H1 (cell line): ENCODE measurements at places on chromosomes 3 and 15.

- no peaks in the 10 kb centered on the region for H3K4me1 ChIP-seq
- H3K27me3 ChIP-seq: no peaks in the 10 kb centered on the region
- H3K36me3 ChIP-seq: no peaks in the 10 kb centered on the region
- H3K4me3 ChIP-seq: no peak overlapping the region
- H3K27ac ChIP-seq: no peak overlapping the region
Observed at GRCh38 chr3:133289322-133289721, 110.5 kb upstream of the BFSP2 start.

DNA sequence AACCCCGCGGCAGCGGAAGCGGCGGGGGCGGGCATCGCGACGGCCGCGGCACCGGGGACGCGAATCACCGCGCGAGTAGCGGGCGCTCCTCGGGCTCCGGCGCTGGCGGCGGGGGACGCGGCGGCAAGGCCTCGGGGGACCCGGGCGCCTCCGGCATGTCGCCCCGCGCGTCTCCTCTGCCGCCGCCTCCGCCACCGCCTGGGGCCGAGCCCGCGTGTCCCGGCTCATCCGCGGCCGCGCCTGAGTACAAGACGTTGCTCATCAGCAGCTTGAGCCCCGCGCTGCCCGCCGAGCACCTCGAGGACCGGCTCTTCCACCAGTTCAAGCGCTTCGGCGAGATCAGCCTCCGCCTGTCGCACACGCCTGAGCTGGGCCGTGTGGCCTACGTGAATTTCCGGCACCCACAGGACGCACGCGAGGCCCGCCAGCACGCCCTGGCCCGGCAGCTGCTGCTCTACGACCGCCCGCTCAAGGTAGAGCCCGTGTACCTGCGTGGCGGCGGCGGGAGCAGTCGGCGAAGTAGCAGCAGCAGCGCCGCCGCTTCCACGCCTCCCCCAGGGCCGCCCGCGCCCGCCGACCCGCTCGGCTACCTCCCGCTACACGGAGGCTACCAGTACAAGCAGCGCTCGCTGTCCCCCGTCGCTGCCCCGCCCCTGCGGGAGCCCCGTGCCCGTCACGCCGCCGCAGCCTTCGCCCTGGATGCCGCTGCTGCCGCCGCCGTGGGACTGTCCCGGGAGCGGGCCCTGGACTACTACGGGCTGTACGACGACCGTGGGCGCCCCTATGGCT, 675 bp downstream of the RBM15B start:
- peaks cover 48% of the 10 kb centered on the region for H3K36me3 ChIP-seq
- no peaks in the 10 kb centered on the region for H3K27me3 ChIP-seq
- DNase-seq: peak; percentile 69
- peak overlapping the region; percentile 82 for H3K4me3 ChIP-seq
- H3K27ac ChIP-seq: peak overlapping the region; percentile 81
- H3K4me1 ChIP-seq: peaks cover 13% of the 10 kb centered on the region

DNA sequence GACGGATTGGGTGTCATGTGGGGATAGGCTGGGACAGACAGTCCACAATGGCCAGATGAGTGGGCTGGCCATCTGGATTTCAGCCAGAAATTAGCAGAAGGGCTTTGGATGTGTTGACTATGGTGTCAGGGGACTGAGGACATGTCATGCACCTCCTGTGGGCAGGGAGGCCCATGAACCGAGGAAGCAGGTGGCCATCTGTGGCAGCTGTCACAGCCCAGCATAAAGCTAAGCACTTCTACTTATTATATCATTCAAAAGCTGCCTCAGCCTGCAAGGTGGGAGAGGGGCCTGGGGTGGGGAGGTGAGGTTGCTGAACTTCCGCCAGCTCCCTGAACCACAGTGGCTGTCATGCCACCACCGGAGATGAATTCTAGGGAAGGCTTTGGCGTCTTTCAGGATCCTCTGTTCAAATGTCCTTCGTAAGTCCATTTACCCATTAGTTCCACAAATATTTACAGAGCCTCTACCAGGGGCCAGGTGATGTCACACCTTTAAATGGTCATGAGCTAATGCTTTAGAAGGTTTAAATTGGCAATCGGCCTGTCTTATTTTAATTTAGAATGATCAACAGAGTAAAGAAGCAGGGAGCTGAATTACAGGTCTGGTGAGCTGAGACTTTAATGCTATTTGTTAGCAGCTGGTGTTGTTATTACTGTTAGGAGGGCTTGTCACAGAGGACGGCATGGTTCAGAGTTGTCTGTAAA, 23.6 kb upstream of the CAV3 start:
- H3K4me1 ChIP-seq: no peaks in the 10 kb centered on the region; the same call in 1 of the 2 replicates
- H3K4me3 ChIP-seq: no peak overlapping the region
- H3K27ac ChIP-seq: no peak overlapping the region
- no peaks in the 10 kb centered on the region for H3K36me3 ChIP-seq
- no peak for DNase-seq

GRCh38 chr3:51544011-51544775, 5.7 kb downstream of the RAD54L2 start:
- H3K4me1 ChIP-seq: peaks cover 7% of the 10 kb centered on the region
- H3K27me3 ChIP-seq: no peaks in the 10 kb centered on the region
- H3K4me3 ChIP-seq: no peak overlapping the region
- H3K36me3 ChIP-seq: no peaks in the 10 kb centered on the region
- H3K27ac ChIP-seq: no peak overlapping the region

GRCh38 chr3:85626662-85627061, 667.9 kb downstream of the CADM2 start:
- no peak overlapping the region for H3K27ac ChIP-seq
- 0 out of 2 replicates have a peak, but pooled peaks cover 2% of the 10 kb centered on the region for H3K4me1 ChIP-seq
- no peak overlapping the region for H3K4me3 ChIP-seq
- no peak for DNase-seq

DNA sequence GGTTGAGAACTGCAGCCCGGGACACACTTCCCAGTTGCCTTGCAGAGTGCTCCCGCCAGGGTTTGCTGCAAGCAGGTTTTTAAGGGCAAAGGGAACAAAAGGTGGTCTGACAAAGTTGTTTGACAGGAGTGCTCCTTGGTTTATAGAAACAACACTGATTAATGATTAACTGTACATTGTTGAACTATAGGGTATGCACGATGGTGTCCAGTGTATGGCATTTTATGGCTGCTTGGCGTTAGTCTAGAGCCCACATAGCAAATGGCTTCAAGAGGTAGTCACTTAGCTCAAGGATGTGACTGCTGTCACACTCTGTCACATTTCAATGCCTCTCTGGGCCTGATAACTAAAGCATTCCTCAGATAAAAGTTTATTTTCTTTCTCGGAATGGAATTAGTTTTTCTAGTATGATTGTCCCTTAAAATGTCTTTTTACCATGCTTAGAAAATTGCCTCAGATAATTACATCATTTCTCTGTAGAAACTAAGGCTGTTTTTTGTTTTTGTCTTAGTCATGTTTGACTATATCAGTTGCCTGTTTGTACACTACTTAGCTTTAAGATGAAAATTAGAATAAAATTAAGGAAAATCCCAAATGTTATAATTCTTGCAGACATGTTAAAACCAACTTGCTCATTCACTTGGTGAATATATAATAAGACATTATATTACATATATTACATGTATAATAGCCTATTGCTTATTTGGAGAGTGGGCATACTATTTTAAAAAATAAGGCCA, 61.3 kb upstream of the GATM start:
- H3K4me3 ChIP-seq: no peak overlapping the region
- no peak for DNase-seq
- H3K27ac ChIP-seq: no peak overlapping the region
- H3K36me3 ChIP-seq: no peaks in the 10 kb centered on the region
- no peaks in the 10 kb centered on the region for H3K27me3 ChIP-seq

- H3K27ac ChIP-seq: no peak overlapping the region
- H3K4me3 ChIP-seq: no peak overlapping the region
- no peak for DNase-seq
Observed at GRCh38 chr3:37321377-37321781, 147.0 kb upstream of the LRRFIP2 start.

DNA sequence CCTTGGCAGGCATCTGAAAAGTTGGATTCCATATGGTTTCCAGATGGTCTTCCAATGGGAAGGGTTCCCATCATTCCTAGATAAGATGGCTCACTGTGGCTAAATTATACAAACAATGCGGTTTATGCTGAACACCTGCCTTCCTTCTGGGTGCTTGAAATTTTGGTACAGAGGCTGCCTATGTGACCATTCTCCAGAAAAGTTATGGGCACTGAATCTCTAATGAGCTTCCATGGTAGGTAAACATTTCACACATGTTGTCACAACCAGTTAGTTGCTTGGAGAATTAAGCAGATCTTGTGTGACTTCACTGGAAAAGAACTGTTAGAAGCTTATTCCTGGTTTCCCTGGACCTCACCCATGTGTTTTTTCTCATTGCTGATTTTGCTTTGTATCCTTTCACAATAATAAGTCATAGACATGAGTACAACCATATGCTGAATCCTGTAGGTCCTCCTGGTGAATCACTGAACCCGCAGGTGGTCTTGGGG, 30.1 kb downstream of the PLOD2 start:
- no peak for DNase-seq
- no peak overlapping the region for H3K4me3 ChIP-seq
- no peaks in the 10 kb centered on the region for H3K27me3 ChIP-seq
- H3K27ac ChIP-seq: no peak overlapping the region
- H3K4me1 ChIP-seq: peaks cover 4% of the 10 kb centered on the region; the same call in 1 of the 2 replicates

DNA sequence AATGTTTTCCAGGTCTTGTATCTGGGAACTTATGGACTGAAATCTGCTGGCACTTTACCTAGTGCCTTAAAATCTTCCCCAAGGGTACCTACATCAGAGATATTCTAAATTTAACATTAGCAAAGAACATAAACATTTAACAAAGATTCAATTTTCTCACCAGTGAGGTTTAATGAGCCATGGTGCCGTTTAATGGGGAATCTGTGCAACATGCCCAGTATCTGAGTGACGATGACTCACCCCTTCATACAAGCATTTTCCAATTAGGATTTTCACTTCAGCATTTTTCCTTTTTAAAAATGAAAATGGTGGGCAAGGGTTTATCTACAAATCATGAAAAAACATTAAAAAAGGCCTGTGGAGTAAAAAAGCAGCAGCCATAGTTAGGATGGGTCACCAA, 189.4 kb downstream of the SLC9A9 start:
- H3K4me1 ChIP-seq: peaks cover 4% of the 10 kb centered on the region
- no peak overlapping the region for H3K4me3 ChIP-seq
- no peaks in the 10 kb centered on the region for H3K27me3 ChIP-seq
- no peaks in the 10 kb centered on the region for H3K36me3 ChIP-seq
- DNase-seq: no peak

DNA sequence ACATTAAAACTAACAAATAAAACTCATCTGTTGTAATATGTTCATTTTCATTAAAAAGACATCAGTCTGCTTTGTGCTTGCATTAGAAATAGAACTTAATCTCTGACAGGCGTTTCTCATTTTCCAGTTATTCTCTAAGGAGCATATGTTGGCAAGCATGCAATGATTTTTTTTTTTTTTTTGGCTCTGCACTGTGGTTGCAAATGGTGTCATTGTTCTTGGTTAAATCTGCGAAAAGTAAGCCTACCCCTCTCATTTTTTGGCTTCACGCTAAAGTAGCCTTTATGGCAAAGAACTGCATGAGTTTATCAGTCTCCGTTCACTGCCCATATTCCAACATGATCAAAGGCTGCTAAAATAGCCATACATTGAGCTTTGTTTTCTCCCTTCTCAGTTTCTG, 403.2 kb downstream of the MECOM start:
- H3K36me3 ChIP-seq: no peaks in the 10 kb centered on the region
- H3K27me3 ChIP-seq: no peaks in the 10 kb centered on the region

DNA sequence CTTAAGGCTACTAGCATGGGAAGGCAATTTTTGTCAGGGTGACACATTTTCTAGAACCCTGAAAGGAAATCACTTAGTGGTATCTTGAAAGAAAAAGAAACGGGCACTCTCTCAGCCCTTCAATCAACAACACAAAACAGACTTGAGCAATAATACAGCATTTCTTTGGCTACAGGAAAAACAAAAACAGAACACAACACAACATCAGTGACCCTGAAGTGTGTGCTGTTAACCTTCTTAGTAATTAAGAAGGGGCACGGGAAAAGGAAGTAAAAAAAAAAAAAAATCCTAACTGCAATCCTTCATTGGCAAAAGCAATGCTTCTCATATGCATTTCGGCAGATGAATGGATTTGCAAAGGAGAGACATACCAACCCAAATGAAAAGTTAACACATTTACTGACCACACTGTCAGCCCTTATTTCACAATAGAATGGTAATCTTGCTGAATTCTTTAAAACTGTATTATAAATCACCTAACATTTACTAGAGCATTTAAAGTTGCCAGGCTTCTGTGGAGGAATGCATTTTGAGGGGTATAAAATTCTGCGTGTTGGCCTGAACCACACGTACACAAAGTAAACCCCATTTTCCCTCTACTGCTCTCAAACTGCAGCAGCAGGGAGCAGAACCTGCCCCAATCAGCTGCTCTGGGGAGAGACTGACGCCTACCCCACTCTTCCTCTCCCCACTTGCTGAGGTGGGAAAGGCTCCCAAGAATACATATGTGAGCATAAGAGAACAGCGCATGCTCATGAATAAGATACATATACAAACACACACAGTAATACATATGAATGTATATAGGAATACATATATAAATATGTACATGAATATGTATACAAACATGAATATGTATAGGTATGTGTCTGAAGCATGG, 198.5 kb downstream of the FOXP1 start:
- no peak overlapping the region for H3K27ac ChIP-seq
- H3K36me3 ChIP-seq: no peaks in the 10 kb centered on the region
- no peaks in the 10 kb centered on the region for H3K27me3 ChIP-seq
- H3K4me3 ChIP-seq: no peak overlapping the region
- DNase-seq: no peak

DNA sequence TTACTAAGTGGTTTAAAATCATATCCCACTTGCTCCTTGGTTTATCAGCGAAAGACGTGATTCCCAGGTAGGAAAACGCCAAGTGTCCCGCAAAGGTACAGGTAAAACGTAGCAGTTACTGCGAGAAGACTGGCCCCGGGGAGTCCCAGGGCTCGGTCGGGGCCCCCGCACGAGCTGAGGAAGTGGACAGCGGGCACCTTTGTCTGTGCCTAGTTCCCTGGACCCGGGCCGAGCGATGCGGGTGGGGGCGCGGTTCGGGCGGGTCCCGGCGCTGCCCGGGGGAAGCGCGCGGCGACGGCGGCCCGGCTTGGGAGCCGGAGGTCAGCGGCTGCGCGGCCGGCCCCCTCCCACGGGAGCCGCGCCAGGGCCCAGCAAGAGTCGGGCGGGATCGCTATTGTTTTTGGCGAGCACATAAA, 864 bp upstream of the NEO1 start:
- no peak for DNase-seq
- no peaks in the 10 kb centered on the region for H3K27me3 ChIP-seq
- peak overlapping the region; percentile 71 for H3K4me3 ChIP-seq
- H3K4me1 ChIP-seq: peaks cover 5% of the 10 kb centered on the region; the same call in 1 of the 2 replicates

DNA sequence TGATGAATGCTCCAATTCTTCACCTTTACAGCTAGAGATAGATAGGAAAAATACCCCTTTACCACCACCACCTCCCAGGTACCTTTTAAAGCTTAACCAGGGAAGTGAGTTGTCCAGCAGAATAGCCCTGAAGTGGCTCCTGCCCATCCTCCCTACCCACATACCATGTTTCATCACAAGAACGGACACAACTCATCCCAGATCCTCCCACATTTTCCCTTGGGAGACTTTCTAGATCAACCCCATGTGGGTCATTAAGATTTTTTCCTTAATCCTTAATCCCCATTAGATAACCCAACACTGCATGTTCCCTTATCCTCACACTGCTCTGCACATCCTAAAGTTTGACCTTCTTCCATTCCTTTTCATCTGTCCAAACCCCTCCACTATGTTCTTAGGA, 69.3 kb downstream of the CHST2 start:
- no peaks in the 10 kb centered on the region for H3K36me3 ChIP-seq
- H3K4me1 ChIP-seq: no peaks in the 10 kb centered on the region
- no peak for DNase-seq
